ENCODE measurements at places on chromosomes 2 and 18. TPM values are rescaled to one million over a fixed set of nuclear protein-coding genes. Genes with fewer than 3 reads are reported as not detected.

- no peaks in the 10 kb centered on the region for H3K27me3 ChIP-seq
- H3K36me3 ChIP-seq: no peaks in the 10 kb centered on the region
- no peaks in the 10 kb centered on the region for H3K4me1 ChIP-seq
- H3K4me3 ChIP-seq: no peak overlapping the region
Measured at GRCh38 chr18:62745089-62745751, 29.9 kb downstream of the PHLPP1 start.

GRCh38 chr18:6885006-6885481 lies 155.5 kb downstream of the ARHGAP28 start:
- peak overlapping the region; percentile 3 for H3K4me3 ChIP-seq
- H3K4me1 ChIP-seq: no peaks in the 10 kb centered on the region
- peak; percentile 62 for DNase-seq
- H3K27me3 ChIP-seq: no peaks in the 10 kb centered on the region
- no peaks in the 10 kb centered on the region for H3K36me3 ChIP-seq

DNA sequence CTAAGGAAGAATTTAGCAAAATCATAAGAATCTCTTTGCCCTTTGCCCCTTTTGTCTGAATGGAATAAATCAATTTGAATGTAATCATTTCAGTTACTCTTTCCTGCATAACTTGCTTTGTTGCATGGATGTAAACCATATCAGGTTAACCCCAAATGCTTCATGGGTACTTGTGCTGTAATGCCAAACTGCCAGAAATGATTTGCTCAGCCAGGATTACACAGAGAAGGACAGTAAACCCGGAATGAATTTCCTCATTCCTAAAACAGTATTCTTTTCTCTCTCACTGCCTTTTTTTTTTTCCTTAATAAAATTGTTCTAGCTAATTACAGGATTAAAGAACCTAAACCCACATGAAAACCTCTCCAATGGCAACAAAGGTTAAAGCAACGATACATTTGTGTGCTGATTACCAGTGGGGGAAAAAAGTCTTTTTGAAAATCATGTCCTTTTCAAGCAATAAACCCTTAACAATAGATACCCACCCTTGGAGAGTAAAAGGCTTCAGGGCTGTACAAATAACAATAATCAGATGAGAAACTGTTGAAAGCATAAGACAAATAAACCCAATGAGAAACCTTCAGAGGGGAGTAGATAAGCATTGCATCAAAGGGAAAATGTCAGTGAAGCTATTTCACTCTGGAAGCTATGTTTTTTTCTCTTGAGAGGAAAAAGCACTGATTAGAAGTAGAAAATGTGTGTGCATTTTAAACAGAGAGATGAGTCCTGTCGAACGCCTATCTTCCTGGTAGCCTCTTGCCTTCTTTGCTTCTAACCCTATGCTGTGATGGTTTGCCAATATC lies 275.3 kb downstream of the CDH2 start:
- H3K27ac ChIP-seq: no peak overlapping the region
- no peaks in the 10 kb centered on the region for H3K36me3 ChIP-seq

- H3K4me3 ChIP-seq: no peak overlapping the region
- H3K27ac ChIP-seq: no peak overlapping the region
- no peaks in the 10 kb centered on the region for H3K36me3 ChIP-seq
- H3K4me1 ChIP-seq: no peaks in the 10 kb centered on the region
Measured at GRCh38 chr18:28767201-28767600, 590.3 kb upstream of the CDH2 start.

The NYAP2 gene
- not detected for total RNA-seq
